ENCODE measurements at places on chromosomes 12 and 14.

DNA sequence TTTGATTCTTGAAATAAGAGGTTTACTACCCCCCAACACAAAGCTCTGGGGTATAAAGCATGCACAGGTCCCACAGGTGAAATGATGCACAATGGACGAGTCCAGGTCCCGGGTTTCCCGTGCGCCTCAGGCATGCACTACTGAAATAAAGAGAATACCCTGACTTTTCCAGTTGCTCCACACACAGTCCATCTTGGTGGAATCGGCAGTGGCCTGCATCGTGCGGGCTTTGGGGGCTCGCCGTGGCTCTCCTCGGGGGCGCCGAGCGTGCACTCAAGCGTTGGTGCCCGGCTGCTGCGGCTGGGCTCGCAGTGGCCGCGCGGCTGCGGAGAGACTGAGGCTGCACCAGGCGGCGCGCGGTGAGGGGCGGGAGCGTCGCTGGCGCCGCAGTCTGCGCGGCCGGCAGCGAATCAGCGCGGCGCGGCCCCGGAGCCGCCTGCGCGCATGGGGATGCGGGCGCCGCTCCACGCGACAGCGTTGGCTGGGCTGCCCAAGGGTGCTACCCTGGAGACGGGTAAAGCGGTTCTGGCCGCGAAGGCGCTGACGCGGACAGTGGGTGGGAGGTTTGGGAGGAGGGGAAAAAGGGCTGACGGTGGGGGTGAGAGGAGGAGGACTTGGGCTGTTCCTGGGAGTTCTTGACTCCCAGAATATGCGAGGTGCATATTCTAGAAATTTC, 53.8 kb upstream of the CCDC175 start:
- no peak for DNase-seq

- DNase-seq: no peak
These were observed 81.0 kb downstream of the PTPN21 start for GRCh38 chr14:88473791-88474190.

DNA sequence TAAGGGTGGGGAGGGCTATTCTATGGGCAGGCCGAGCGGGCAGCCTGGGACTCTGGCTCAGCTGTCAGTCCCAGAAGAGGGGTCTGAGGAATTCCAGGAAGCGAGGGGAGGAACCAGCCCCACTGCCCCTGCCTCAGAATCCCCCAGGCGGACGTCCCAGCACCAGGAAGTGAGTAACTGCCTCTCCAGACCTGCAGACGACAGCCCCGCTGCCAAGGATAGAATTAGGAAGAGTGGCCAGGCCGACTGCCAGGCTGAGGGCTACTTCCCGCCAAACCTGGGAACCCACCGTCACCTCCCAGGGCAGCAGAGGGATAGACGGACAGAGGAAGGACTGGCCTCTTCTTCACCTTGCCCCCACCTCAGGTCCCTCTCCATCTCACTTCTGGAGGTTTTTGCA, 6.7 kb upstream of the BDKRB2 start:
- no peak for DNase-seq

DNA sequence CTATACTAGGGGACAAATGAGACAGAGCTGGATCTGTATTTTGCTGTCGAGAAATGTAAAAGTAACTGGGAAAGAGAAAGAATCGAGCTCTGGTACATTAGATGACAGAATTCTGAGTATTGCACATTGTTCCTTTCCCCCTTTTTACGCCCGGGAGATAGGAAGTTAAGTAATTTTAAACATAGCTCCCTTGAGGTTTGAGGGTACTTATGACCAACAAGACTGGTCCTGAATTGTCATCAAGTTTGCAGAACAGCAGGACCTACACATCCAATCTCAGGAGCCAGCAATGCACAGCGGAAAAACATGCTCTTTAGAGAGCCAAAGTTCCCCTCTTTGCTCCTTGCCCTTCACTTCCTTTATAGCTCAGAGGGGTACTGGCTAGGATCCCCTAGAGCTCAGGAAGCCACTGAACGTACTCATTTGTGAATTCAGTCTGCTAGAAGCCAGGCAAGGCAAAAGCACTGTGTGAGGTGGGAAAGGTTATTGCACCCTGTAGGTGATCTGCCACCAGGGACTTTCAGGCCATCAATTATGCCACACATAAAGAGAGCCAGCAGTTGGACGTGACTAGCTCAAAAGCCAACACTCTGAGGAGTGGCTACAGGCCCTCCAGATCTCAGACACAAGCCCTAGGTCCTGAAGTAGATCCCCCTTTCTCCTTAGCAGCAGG, 333.8 kb downstream of the KCNH5 start:
- peak; percentile 24 for DNase-seq

- DNase-seq: no peak
These were observed 139.8 kb upstream of the LGR5 start for GRCh38 chr12:71299541-71300376.

GRCh38 chr14:69937367-69938081, 58.3 kb downstream of the SMOC1 start:
- no peak for DNase-seq

GRCh38 chr14:36866867-36867266, 205.2 kb downstream of the PAX9 start:
- DNase-seq: no peak

DNA sequence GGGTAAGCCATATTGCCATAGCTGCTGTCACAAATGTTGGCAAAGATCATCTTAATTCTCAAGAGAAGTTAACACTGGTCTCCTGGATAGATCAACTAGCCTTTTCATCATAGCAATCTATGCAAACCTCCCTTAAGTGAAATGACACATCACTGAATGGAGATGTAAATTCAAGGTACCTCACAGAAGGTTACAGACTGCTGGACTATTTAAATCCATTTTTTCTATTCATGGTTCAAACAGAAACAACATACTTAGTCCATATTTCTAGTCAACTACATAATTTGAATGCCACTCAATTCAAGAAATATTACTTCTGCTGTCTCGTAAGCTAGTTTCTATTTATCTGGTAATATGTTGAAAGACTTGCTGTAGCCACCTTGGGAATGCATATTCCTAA, 748.3 kb downstream of the C12orf50 start:
- DNase-seq: no peak

GRCh38 chr14:67569011-67569650, 30.9 kb downstream of the PIGH start:
- DNase-seq: no peak

DNA sequence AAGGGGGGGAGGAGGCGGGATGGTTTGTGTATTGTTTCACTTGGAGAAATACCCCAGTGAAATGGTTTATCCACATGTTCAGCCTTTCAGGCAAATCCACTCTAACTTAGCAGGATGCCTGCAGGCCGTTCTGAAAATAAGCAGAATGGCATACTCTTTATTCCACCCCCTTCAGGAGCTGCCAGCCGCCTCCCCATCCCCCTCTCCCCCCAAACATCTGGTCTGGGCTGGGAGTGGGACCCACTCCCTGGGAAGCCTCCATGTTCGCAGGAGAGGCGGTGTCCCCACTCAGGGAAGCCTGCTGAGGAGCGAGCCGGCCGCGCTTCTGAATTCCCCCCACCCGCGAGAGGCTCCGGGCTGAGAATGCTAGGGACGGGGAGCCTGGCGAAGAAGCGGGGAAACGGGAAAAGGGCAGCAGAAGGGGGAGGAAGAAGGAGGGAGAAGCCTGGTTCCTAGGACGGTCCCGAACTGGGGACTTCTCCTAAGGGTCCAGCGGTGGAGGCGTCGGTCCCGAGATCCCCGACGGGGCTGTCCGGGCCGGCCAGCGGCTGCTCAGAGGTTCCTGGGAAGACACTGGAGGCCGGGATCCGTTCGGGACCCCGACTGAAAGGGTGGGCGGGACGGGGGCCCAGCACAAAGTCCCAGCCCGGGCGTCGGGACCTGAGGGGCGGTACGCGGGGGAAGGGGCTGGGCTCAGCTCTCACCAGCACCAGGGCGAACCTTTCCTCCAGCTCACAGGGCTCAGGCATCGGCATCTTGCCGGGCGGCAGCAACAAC, 666 bp downstream of the FMNL3 start:
- DNase-seq: no peak
